ENCODE measurements at places on chromosomes 16 and 17.

DNA sequence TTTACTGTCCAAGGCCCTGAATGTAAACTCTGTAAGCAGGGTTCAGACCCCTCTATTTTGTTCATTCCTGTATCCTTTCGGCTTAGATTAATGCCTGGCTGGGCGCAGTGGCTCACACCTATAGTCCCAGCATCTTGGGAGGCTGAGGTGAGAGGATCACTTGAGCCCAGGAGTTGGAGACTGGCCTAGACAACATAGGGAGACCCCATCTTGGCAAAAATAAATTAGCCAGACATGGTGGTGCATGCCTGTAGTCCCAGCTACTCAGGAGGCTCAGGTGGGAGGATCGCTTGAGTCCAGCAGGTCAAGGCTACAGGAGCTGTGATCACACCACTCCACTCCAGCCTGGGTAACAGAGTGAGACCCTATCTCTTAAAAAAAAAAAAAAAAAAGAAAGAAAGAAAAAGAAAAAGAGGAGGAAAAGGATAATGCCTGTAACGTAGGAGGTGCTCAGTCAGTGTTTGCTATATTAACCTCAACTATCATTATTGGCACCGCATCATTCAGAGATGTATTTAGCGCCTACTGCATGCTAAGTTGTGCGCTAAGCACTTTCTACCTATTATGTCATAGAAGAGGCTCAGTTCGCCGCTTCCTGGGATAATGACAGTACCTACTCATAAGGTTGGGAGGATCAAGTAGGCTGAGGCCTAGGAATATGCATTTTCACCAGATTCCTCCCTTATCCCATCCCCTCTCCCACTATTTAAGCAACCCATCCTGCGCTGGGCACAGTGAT lies 5.0 kb downstream of the SOCS1 start:
- DNase-seq: no peak

GRCh38 chr16:50300942-50301625 lies 34.7 kb downstream of the ADCY7 start:
- no peak for DNase-seq

DNA sequence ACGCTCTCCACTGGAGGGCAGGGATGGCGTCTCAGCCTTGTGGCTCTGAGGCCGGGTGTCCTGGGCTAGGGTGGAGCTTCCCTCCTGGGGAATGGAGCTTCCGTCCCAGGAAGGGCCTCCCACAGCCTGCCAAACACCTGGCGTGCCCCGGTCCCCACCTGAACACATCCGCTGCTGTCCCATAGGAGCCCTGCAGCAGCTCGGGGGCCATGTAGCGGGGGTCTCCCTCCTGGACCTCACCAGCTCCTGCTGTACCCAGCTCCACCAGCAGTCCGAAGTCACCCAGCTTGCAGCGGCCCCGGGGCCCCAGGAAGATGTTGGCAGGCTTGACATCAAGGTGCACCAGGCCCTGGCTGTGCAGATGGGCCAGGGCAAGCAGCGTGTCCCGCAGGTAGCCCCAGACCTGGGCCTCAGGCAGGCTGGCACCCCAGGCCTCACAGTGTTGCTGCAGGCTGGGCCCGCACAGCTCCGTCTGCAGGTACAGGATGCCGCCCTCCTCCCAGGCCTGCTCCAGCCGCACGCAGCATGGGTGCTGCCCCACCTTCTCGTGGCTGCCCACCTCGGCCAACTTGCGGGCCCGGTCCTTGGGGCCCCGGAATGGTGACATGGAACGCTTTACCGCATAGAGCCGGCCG lies 5.0 kb downstream of the PKMYT1 start:
- DNase-seq: no peak

GRCh38 chr17:35981908-35982330 lies 622 bp upstream of the CCL16 start:
- no peak for DNase-seq

DNA sequence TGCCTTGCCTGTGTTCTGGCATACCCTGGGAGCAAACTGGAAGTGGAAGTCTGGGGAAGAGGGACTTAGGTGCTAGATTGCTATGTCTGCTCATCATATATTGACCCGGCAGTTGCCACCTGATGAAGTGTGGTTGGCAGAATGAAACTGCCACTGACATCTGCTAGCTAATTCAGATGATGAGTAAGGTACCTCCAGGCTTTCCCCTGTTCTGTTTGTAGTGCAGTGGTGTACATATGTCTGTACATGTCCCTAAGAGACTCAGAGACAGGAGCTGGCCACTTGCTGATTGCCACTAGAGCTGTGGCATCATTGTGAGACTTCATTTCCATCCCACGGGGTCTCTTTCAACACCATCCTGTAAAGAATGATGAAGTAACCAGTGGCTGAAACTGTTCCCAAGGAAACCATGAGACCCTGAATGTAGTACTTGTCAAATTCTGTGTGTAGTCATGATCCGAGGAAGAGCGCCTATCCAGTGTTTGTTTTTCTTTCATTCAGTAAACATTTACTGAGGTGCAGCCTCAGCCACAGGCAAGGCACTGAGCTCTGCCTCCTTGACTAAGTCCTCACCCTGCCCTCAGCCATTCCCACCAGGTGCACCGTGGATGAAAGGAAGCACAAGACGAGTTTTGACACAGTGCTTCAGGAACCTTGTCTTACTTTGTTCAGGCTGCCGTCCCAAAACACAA lies 13.2 kb downstream of the CLUAP1 start:
- peak; percentile 48 for DNase-seq
